Testis (tissue), 5 donors: ENCODE measurements at places on chromosomes 2 and 18.

DNA sequence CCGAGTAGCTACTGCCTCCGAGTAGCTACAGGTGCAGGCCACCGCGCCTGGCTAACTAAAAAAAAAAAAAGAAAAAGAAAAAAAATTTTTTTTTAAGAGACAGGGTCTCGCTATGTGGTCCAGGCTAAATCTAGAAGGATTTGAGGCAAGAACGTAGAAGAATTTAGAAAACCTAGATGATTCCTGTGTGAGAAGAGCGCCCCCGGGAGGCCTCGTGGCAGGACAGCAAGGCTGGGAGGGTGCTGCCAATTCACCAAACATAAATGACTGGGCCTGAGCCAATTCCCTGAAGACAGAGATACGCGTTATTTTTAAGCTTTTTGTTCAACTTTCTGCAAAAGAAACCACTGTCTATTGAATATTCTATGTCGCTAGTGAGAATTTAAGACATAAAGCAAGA lies 90.1 kb upstream of the TGFA start:
- DNase-seq, result no peak

- no peak for DNase-seq
Measured at GRCh38 chr18:43350176-43350575, 72.9 kb upstream of the SYT4 start.

- no peak for DNase-seq
Measured at GRCh38 chr18:79046522-79046921, 22.7 kb upstream of the ATP9B start.

- no peak for DNase-seq
Measured at GRCh38 chr2:181268174-181268867, 188.9 kb upstream of the ITGA4 start.

DNA sequence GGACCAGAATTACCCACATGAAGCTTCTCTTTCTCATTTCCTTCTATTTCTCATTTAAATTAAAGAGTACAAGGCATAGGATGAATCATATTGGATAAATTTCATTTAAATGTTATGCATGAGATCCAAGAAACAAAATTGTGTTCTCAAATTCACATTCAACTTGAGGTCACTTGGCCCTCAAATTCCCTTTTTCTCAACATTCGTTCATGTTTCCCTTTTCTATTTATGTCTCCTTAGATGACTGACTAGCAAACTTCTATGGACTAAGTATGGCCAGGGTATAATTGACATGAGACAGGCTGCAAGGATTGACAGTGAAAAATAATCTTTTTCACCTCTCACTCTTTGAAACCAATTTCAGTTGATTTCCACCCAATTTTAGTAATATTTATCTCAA lies 4.0 kb upstream of the LDLRAD4 start:
- DNase-seq, result no peak
